ENCODE measurements at places on chromosomes 7 and 10. TPM values are rescaled to one million over a fixed set of nuclear protein-coding genes. Genes with fewer than 3 reads are reported as not detected.

Gene PON3
- 8.9 TPM for total RNA-seq

Gene CLDN4
- 0.85 TPM for total RNA-seq

Gene TAF3
- 13.7 TPM for total RNA-seq

Gene TCF7L2
- total RNA-seq, result 53.6 TPM

GRCh38 chr7:112748381-112748780 lies 41.8 kb downstream of the TMEM168 start:
- no peak for DNase-seq

DNA sequence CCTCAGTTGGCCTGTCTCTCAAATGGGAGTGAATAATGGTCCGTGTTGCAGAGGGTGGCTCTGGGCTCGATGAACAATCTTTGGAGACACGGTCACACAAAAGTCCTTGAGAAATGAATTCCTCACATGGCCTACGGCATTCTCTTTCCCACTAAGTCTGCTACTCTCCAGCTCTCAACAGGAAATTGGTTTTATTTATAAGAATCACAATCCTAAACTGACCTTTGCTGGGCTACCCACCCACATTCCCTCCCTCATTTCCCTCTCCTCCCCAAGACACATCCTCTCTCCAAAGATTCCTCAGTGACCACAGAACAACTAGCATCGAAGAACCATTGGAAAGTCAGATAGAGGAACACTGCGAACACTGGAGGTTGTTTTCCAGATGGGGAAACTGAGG lies 4.7 kb downstream of the AFAP1L2 start:
- no peak for DNase-seq

- DNase-seq, result no peak
These were observed 137.6 kb upstream of the TMEM72 start for GRCh38 chr10:44773565-44773964.

DNA sequence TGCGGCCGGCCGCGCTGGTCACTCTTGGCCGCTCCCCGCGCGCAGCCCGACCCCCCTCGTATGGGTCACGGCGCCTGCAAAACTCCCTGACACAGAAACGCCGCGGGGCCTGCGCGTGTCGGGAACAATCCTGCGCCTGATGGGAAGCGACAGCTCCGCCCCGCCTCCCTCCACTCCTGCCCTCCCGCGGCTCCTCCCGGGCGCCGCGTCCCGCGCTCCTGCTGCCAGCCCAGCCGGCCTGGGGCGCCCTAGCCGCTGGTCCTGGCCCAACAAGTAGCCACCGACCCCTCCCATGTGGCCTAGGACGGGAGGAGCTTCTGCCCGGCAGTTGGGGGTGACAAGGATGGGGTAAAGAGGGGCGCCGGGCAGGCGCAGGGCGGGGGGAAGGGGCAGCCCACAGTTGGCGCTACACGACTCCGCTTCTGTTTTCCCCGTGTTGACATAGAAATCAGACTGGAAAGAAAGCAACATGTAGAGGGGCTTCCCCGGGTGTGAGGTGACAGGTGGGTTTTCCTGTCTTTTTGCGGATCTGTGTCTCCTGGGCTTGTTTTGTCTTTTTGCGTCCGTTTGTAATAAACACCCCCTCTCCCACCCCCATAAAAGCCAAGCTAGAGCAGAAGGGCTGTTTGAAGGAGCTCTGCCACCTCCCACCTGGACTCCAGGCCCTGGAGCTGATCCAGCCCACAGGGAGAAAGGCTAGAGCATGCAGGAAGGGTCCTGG lies 35.1 kb upstream of the PAX2 start:
- DNase-seq, result no peak

GRCh38 chr7:39950473-39951225 lies 593 bp downstream of the CDK13 start:
- peak; percentile 78 for DNase-seq

DNA sequence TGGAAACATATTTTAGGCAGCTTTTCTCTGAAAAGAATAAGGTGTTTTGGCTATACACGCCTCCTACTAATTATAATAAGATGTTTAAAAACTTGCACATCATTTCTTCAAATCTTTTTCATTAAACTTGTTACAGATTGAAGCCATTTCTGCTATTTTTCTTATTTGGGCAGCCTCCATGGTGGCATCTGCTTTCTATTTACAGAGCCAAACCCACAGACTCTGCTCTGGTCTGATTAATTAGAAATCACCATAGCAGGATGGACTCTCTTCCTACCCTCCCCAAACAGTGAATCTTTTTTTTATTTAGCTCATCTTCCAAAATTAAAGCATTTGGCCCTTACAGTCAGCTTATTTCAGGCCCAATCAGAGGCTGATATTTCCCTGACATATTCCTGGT lies 85.7 kb upstream of the AOAH start:
- DNase-seq, result no peak

GRCh38 chr10:110275128-110275729 lies 29.5 kb downstream of the SMNDC1 start:
- no peak for DNase-seq

GRCh38 chr7:144452064-144452463 lies 48.6 kb upstream of the NOBOX start:
- no peak for DNase-seq

- no peak for DNase-seq
These were observed 6.3 kb upstream of the CACNA2D1 start for GRCh38 chr7:82449910-82450309.

All from sciatic nerve (tissue), 2 donors.